ENCODE measurements at places on chromosomes 4 and X. TPM values are rescaled to one million over a fixed set of nuclear protein-coding genes. Genes with fewer than 3 reads are reported as not detected.

RHOH gene
- total RNA-seq: 127 TPM

LDB2 gene
- total RNA-seq: not detected

SSX2 gene
- not detected for total RNA-seq

C4orf50 gene
- 0.59 TPM for total RNA-seq

DTHD1 gene
- total RNA-seq: 0.07 TPM

FREM3 gene
- not detected for total RNA-seq

ASB12 gene
- total RNA-seq: not detected

CLIC2 gene
- total RNA-seq: 0.52 TPM

ZNF711 gene
- total RNA-seq: 0.55 TPM

ACE2 gene
- not detected for total RNA-seq

CORIN gene
- total RNA-seq: not detected

ANXA3 gene
- 1.5 TPM for total RNA-seq

PDE5A gene
- 0.52 TPM for total RNA-seq

GAGE1 gene
- not detected for total RNA-seq

PWWP3B gene
- total RNA-seq: not detected

CHIC1 gene
- total RNA-seq: 5.4 TPM

RAI2 gene
- not detected for total RNA-seq

PDHA1 gene
- 129 TPM for total RNA-seq

FGFR3 gene
- 0.30 TPM for total RNA-seq

TFDP3 gene
- total RNA-seq: not detected

SERTM2 gene
- total RNA-seq: not detected

RNF150 gene
- not detected for total RNA-seq

MRFAP1L1 gene
- total RNA-seq: 70.2 TPM

CYBB gene
- total RNA-seq: not detected

RASSF6 gene
- total RNA-seq: not detected

CYP4V2 gene
- total RNA-seq: 24.4 TPM

WAS gene
- 160 TPM for total RNA-seq

TMPRSS11A gene
- not detected for total RNA-seq

HS3ST1 gene
- total RNA-seq: 0.64 TPM

TEX13D gene
- not detected for total RNA-seq

UGT2B10 gene
- total RNA-seq: not detected

SYN1 gene
- total RNA-seq: 0.57 TPM

BEX3 gene
- total RNA-seq: 9.1 TPM

CT45A10 gene
- total RNA-seq: not detected
